ENCODE measurements at places on chromosomes 5 and 9. TPM values are rescaled to one million over a fixed set of nuclear protein-coding genes. Genes with fewer than 3 reads are reported as not detected.

Gene CSF1R
- total RNA-seq, result not detected

DNA sequence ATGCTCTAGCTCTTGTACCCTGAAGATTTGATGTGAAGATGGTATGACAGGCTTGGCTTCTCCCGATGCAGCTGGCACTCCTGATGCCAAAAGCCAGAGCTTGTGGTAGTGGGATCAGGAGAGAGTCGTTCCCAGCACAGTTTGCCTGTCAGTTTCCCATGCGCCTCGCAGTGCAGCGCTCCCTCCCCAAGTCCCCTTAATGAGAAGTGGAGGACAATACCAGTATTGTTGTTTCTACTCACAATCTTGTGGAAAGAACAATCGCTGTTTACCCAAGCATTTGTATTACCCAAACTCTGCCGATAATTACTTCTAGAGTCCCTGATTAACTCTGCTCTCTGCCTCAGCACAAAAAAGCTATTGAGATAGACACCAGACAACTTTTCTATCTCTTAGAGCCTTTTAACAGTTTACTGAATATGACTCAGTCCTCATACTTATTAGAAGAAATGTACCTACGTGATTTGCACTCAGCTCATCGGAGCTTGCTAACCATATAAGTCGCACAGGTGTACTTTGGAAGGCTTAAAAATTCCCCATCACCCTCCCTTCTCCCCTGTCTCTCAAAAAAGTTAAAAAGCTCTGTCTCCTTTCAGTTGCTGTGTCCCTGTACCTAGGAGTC lies 283.2 kb upstream of the TMEM161B start:
- no peaks in the 10 kb centered on the region for H3K4me1 ChIP-seq
- H3K27ac ChIP-seq, result no peak overlapping the region
- H3K36me3 ChIP-seq, result no peaks in the 10 kb centered on the region
- no peak overlapping the region for H3K4me3 ChIP-seq

DNA sequence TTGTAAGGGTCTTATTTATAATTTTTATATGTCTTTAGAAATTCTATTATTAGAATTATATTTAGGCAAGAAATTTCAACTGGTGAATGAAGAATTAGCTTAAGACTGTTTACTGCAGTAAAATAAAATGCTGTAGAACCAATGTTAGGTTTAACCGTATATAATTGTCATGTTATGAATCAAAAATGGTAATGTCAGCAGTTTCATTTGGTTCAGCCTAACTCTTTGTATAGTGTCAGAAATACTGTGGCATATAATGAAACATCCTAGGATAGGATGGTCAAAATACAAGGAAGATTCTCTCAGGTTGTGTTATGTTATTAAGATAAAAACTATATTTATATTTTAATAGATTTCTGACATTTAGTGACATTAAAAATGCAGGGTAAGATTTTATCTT lies 64.4 kb upstream of the EIF4EBP3 start:
- H3K27me3 ChIP-seq, result no peaks in the 10 kb centered on the region
- no peak overlapping the region for H3K27ac ChIP-seq
- DNase-seq, result no peak
- peaks cover 33% of the 10 kb centered on the region for H3K36me3 ChIP-seq

Gene SPINK6
- not detected for total RNA-seq

Gene DMRT2
- not detected for total RNA-seq

Gene COL5A1
- total RNA-seq, result 15.4 TPM

Gene SLC6A19
- not detected for total RNA-seq

DNA sequence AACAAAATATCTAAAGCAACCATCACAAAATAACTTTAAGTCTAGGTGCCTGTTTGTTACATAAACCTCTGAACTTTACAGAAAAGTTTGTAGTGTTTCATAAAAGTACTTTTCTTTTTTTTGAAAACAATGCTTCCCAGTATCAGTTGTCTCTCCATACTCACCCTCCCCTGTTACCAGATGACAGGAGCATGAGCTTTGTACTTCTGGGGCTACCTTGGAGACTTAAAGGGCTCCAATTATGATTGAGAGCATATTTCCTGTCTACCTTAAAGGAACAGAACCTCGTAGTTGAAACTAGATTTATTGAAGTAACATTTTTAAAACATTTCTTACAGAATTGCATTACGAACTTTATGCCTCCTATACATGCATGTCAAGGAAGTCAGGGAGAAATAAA lies 55.4 kb upstream of the PPP1R2B start:
- H3K27me3 ChIP-seq, result peaks cover 14% of the 10 kb centered on the region
- no peak overlapping the region for H3K4me3 ChIP-seq
- H3K27ac ChIP-seq, result no peak overlapping the region

- peak; percentile 74 for DNase-seq
- no peak overlapping the region for H3K4me3 ChIP-seq
- H3K27ac ChIP-seq, result no peak overlapping the region
- H3K36me3 ChIP-seq, result no peaks in the 10 kb centered on the region
These were observed 66.9 kb upstream of the GLIS3 start for GRCh38 chr9:4366591-4367330.

Gene MAST4
- total RNA-seq, result 7.9 TPM

DNA sequence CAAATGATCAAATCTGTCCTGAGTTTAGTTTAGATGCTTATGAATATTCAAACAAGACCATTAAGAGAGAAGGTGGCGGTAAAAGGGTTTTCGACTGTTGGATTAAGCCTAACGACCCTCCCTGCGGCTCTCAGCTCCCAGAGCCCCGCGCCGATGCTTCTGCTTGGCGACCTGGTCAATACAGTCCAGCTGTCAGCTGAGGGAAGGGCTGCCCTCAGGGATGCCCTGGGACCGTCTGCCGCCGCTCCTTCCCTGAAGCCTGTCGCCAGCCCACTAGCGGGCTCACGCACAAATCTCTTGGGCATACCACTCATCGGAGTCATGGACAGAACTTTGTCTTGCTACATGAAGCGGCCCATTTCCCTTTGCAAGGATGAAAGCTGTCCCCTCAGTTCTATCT lies 136.6 kb upstream of the RAPGEF1 start:
- DNase-seq, result no peak
- no peak overlapping the region for H3K4me3 ChIP-seq
- no peaks in the 10 kb centered on the region for H3K27me3 ChIP-seq
- H3K36me3 ChIP-seq, result no peaks in the 10 kb centered on the region
- H3K27ac ChIP-seq, result peak overlapping the region; percentile 8
- peaks cover 15% of the 10 kb centered on the region for H3K4me1 ChIP-seq

GRCh38 chr5:127925916-127926315 lies 157.7 kb upstream of the SLC12A2 start:
- peak; percentile 62 for DNase-seq
- H3K4me1 ChIP-seq, result peaks cover 29% of the 10 kb centered on the region
- H3K4me3 ChIP-seq, result no peak overlapping the region

Gene MARCOL
- not detected for total RNA-seq

DNA sequence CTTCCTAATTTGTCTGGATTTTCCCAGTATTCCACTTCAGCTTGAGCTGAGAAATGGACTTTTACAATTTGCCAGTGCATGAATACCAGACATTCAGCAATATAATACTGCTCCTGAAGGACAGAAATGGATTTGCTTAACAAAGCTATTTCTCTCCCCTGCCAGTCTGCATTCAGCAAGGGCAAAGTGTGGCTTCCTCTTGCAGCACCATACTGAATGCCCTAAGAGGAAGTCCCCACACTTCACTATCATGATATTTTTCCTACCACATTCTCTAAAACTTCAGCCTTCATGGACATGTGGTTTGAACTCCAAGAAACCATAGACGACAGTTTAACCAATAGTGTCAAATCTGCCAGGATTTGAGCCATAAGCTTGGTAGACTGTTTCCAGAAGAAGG lies 19.8 kb upstream of the TLE4 start:
- H3K36me3 ChIP-seq, result no peaks in the 10 kb centered on the region
- no peak for DNase-seq
- no peak overlapping the region for H3K27ac ChIP-seq
- H3K4me1 ChIP-seq, result no peaks in the 10 kb centered on the region

DNA sequence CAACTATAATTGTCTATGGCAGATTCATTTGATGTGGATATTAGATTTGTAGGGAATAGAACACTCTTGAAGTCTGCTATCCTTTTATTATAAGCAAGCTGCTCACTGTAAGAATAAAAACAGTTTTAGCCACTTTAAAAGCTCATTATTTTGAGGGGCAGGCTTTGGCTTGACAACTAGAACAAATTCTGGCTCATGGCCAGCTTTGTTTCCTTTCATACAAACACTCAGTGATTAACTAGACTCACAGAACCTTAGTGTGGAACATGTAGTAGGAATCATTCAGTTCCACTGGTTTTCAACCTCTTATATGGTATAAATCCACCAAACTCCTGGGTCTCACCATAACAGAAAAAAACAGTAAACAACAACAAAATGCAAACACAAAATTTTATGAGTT lies 27.4 kb upstream of the CEP120 start:
- no peak for DNase-seq
- no peaks in the 10 kb centered on the region for H3K27me3 ChIP-seq
- no peak overlapping the region for H3K4me3 ChIP-seq
- H3K4me1 ChIP-seq, result peaks cover 8% of the 10 kb centered on the region
- H3K27ac ChIP-seq, result no peak overlapping the region

Gene QRFP
- total RNA-seq, result not detected

- H3K4me3 ChIP-seq, result no peak overlapping the region
- no peak for DNase-seq
- H3K4me1 ChIP-seq, result no peaks in the 10 kb centered on the region
- no peak overlapping the region for H3K27ac ChIP-seq
- peaks cover 4% of the 10 kb centered on the region for H3K36me3 ChIP-seq
These were observed 70.8 kb downstream of the STX17 start for GRCh38 chr9:99977033-99977792.
